ENCODE measurements at places on chromosomes 1 and 21. TPM values are rescaled to one million over a fixed set of nuclear protein-coding genes. Genes with fewer than 3 reads are reported as not detected.

Gene CFHR5
- total RNA-seq: not detected

Gene OPTC
- total RNA-seq: not detected

Gene RIIAD1
- not detected for total RNA-seq

Gene PSMB4
- total RNA-seq: 314 TPM

GRCh38 chr21:37358397-37358796, 8.2 kb upstream of the DYRK1A start:
- H3K36me3 ChIP-seq: no peaks in the 10 kb centered on the region
- no peaks in the 10 kb centered on the region for H3K4me1 ChIP-seq
- H3K27ac ChIP-seq: no peak overlapping the region
- H3K27me3 ChIP-seq: no peaks in the 10 kb centered on the region
- no peak for DNase-seq

- H3K4me1 ChIP-seq: no peaks in the 10 kb centered on the region
- H3K27me3 ChIP-seq: no peaks in the 10 kb centered on the region
- H3K36me3 ChIP-seq: no peaks in the 10 kb centered on the region
These were observed 26.1 kb downstream of the SPRTN start for GRCh38 chr1:231364192-231364591.

DNA sequence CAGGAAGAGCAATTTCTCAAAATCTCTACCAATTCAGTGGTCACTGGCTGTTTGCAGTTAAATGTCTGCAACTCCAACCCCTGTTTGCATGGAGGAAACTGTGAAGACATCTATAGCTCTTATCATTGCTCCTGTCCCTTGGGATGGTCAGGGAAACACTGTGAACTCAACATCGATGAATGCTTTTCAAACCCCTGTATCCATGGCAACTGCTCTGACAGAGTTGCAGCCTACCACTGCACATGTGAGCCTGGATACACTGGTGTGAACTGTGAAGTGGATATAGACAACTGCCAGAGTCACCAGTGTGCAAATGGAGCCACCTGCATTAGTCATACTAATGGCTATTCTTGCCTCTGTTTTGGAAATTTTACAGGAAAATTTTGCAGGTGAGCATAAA, 167.2 kb downstream of the CRB1 start:
- no peaks in the 10 kb centered on the region for H3K27me3 ChIP-seq
- DNase-seq: no peak
- H3K36me3 ChIP-seq: no peaks in the 10 kb centered on the region
- H3K27ac ChIP-seq: no peak overlapping the region

GRCh38 chr1:200041337-200042118, 14.0 kb downstream of the NR5A2 start:
- no peak overlapping the region for H3K27ac ChIP-seq
- H3K36me3 ChIP-seq: no peaks in the 10 kb centered on the region
- H3K27me3 ChIP-seq: peaks cover 95% of the 10 kb centered on the region
- peaks cover 8% of the 10 kb centered on the region for H3K4me1 ChIP-seq

GRCh38 chr1:44377925-44378784, 23.1 kb upstream of the ERI3 start:
- no peaks in the 10 kb centered on the region for H3K27me3 ChIP-seq
- H3K4me1 ChIP-seq: no peaks in the 10 kb centered on the region
- H3K4me3 ChIP-seq: no peak overlapping the region
- peak; percentile 16 for DNase-seq

Gene GJC2
- 1.4 TPM for total RNA-seq

- no peak overlapping the region for H3K27ac ChIP-seq
- no peaks in the 10 kb centered on the region for H3K36me3 ChIP-seq
- peaks cover 10% of the 10 kb centered on the region for H3K27me3 ChIP-seq
- DNase-seq: no peak
- H3K4me1 ChIP-seq: peaks cover 10% of the 10 kb centered on the region
- H3K4me3 ChIP-seq: no peak overlapping the region
These were observed 110.2 kb downstream of the PSMG1 start for GRCh38 chr21:39073063-39073462.

Data from astrocyte (in vitro differentiated cells and primary cell).